ENCODE measurements at places on chromosomes 3 and 15.
A peak's percentile ranks its signal among the peaks of the same experiment; 100 is the strongest.

GRCh38 chr3:160010578-160010977 is 21.9 kb downstream of the IL12A start:
- no peak for DNase-seq

- DNase-seq, result no peak
Measured at GRCh38 chr15:77709135-77709886, 76.6 kb upstream of the LINGO1 start.

DNA sequence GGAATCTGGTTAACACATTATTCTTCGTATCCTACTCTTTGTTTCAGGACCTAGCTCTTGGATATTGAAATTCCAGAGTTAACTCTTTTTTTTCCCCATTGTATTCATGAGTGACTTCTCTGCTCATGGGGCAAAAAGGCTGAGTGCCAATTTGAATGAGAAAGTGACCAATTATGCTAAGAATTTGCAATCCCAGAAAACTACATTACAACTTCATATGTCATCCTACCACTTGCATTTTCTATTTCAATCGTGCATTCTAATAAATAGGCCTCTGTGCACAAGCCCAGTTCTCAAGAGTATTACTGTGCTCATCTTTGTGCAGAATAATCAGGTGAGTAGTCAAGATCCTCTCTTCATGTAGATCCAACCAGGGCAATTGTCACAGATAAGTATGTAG is 537.8 kb downstream of the OTOL1 start:
- peak; percentile 61 for DNase-seq

GRCh38 chr15:28967066-28967465 is 81.3 kb downstream of the APBA2 start:
- no peak for DNase-seq

DNA sequence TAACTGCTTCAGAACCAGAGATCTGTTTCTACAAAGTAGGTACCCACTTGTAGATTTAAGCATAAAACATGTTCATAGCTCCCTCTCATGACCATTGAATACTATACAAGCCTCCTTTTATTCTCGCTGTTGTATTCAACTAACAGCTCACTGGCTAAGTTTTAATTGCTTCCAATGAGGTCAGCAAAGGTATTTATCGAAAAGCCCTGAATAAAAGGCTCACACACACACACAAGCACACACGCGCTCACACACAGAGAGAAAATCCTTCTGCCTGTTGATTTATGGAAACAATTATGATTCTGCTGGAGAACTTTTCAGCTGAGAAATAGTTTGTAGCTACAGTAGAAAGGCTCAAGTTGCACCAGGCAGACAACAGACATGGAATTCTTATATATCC is at the start of gene FGF7:
Gene FGF7, plus strand, starts transcription at position 222 of the 400 bp plus-strand sequence. CDS start 1,056 bp downstream, outside the sequence.
- DNase-seq, result peak; percentile 88

DNA sequence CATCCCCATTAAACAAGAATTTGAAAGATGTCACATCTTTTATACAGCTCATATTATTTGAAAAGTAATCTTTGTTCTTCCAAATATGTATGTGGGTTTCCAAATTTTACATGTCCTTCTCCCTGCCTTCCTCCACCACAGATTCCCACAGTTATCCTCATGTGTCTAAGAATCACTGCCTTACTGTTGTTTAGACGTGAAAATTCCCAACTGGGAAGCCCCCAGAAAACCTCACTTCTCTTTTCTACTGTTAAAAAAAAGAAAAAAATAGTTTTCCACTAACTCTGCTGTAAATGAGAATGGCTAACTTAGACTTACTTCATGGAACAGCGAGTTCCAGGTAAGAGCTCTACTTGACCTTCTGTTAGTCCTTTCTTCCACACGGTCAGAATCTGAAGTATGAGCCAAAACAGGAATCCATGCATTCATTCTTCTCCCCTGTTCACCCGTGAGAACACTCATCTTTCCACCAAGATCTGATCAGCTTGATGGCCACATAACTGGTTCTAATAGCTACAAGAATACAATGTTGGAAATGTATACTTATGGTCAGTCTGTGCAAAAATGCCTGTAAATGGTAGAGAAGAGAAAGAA is 17.9 kb upstream of the CSTA start:
- no peak for DNase-seq

- DNase-seq, result peak; percentile 3
Measured at GRCh38 chr15:101773496-101774100, 29.7 kb upstream of the OR4F6 start.

- peak; percentile 81 for DNase-seq
Measured at GRCh38 chr15:96340598-96341512, 10.4 kb downstream of the NR2F2 start.

DNA sequence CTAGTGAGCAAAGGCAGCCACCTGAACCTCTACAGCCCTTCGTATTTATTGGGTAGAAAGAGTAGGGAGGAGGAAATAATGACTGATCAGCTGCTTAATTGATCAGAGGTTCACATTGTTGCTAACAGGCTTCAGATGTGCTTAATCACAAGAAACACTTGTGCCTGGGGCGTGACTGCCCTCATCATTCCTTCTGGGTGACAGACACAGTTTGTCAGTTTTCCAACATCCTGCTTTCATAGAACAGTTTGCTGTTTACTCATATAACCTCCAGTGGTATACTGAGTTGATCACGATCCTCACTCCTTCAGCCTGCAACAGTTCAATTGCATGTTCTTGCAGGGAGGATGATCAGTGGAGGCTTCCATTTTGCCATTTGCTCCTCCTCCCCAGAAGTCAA is 13.6 kb upstream of the CASR start:
- DNase-seq, result peak; percentile 7

DNA sequence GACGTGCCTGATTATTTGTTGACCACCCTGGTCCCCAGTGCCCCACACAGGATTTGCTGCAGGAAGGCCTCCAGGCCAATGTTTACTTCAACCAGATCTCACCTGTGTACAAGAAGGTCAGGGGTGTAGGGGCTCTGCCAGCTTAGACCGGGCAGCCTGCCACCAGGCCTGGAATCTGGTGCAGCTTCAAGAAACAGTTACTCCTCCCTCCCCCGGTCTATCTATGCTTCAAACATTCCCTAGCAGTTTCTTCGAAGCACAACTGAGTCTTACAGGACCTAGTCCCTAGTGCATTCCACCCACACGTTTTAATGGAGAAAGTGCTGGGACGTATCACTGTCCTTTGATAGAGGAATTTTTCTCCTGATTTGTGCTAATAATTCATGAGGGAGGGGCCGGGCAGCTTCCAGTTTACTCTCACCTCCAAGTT is 8.0 kb downstream of the SH3BP5 start:
- peak; percentile 67 for DNase-seq

DNA sequence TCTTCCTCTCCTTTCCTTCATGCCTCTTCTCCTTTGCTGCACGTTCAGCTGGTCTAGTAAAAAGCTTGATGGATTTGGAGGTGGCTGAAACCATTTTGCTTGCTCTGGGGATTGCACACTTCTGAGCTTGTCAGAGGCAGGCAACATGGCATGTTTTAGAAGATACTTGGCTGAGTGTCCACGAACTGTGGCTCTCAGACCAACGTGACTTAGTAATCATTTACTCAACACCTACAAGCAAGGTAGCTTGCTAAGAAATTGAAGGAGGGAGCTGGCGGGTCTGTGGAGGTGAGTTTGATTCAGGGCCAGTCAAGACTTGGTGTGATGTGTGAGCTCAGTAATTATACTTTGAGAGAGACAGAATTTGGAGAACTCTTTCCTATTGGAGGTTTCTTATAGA is 196.0 kb downstream of the LPP start:
- DNase-seq, result no peak

GRCh38 chr3:139835830-139836683 is 98.9 kb upstream of the CLSTN2 start:
- DNase-seq, result no peak

- peak; percentile 9 for DNase-seq
Measured at GRCh38 chr15:74319596-74320351, 47.7 kb downstream of the CYP11A1 start.

DNA sequence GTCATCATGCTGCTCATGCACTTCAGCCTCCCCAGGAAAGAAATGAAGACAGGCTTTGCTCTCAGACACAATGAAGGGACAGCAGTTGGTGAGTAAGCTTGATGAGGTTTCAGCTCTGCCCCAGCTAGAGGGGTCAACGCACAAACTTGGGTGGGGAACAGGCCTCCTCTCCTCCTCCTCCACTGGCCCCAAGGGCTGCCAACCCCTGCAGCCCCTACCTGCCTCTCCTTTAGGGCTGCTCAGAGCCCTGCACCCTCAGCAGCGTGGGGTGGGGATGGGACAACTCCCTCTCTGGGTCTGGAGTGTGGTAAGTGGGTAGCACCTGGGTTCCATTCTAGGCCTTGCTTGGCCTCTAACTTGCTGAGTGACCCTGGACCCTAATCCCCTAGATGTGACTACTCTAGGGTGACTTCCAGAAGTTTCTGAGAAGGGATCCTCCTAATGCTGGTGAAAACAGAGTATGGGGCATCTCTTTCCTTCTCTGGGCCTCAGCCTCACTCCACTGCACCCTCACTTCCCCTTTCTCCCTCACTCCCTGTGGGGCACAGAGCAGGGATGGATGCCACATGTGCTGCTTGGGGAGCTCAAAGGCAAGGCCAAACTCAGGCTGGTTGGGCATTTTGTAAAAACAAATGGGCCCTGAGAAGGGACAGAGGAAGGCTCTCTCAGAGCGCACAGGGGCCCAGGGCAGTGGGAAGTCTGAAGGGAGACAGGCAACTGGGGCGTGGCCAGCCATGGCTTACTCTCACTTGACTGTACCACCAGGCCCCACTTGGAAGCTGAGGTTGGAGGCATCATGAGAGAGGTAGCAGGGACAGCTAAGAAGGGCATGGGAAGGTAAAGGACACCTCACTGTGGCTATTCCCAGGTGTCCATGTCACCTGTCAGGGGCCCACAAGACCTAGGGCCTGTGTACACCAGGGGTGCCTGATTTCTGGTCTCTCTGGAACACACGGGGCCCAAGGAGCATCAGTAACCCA is 64.0 kb downstream of the SYNM start:
- no peak for DNase-seq

DNA sequence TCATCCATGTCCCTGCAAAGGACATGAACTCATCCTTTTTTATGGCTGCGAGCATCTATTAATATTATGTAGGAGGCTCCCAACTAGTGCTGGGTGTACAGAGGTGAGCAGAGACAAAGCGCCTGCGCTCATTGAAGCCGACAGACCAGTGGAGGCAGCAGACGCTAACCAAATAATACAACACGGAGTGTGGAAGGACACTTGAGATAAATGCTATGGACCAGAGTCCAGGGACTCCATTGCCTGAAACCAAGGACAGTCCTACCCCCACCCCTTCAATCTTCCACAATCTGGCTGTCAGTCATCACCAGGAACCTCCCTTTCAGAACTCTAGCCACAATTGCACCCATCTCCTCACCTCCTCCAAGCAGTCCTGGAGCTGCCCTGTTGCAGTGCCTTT is 41.5 kb downstream of the KLHL6 start:
- no peak for DNase-seq

GRCh38 chr15:36643551-36643950 is 64.1 kb downstream of the CDIN1 start:
- DNase-seq, result no peak

DNA sequence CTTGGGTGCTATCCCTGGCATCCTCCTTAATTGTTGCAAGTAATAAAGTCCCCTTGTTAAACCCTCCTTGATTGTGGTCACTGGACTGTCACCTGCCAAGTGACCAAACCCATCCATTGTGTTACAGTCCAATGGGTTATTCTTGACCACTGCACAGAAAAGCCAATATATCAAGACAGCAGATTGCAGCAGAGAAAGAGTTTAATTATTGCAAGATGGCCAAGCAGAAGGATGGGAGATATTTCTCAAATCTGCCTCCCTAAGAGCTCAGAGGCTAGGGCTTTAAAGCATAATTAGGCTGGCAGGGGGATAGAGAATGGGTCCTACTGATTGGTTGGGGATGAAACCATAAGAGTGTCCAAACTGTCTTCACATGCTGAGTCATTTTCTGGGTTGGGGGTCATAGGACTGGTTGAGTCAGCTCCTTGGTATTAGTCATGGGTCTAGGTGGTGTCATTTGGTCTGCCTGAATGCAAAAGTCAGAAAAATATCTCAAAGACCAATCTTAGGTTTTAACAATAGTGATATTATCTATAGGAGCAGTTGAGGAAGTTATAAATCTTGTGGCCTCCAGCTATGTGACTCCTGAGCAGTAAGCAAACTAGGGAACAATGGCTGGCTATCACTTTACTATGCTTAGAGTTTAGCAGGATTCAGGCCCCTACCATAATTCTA is 19.1 kb upstream of the XYLB start:
- DNase-seq, result peak; percentile 73

DNA sequence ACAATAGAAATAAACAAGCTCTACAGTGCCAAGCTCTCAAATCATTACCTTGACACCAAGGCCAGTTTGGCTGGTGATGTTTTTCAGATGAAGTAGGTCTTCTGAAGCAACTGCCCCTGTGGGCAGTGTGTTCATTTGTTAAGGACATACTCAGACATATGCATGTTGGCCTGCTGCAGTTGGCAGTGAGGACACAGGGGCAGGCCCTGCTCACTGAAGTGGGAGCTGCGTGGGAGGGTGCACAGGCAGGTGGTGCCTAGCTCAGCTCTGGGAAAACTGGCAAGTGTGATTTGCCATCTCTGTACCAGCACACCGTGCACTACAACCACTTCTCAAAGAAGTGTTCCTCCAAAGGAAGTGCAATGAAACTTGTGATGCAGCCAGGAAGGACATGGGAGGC is 28.5 kb upstream of the SNRK start:
- DNase-seq, result no peak

GRCh38 chr3:61297821-61298220 is 46.6 kb upstream of the FHIT start:
- no peak for DNase-seq

- DNase-seq, result peak; percentile 22
Measured at GRCh38 chr3:56975567-56975966, 84.9 kb upstream of the SPATA12 start.

DNA sequence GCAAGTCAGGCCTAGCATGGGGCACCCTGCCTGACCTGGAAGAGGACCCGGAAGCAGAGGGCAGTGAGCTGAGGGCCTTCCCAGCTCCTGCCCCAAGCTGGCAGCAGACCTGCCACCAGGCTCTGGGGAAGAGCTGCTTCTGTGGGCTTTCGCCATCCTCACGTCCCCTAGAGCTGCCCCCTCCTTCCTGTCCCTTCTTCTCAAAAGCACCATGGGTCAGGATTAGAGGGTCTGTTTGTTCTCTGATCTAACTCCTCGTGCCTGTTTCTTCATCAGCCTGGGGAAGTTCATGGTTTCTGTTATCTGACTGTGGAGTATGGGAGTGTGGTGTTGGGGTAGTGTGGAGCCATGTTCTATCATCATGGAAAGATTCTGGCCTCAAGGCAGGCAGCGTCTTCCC is 58.4 kb upstream of the POLG start:
- no peak for DNase-seq

DNA sequence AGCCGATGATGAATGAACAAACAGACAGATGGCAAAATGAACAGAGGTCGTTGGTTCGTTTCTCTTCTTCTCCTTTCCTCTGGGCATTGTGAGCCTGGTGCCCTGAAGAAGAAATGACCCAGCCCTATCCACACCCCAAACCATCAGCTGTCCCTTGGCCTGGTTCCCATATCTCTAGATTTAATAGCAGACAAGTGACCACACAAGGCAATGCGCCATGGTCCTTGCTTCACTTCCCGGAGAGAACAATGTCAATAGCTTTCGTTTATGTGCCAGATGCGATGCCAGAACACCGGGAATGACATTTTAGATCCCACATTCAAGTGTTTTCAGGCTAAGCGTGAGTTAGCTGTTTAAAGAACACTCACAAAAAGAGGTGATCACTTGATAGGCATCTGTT is 17.7 kb downstream of the POC1A start:
- no peak for DNase-seq

- DNase-seq, result no peak
Measured at GRCh38 chr3:23645533-23646183, 160.1 kb upstream of the UBE2E1 start.

- no peak for DNase-seq
Measured at GRCh38 chr3:15449489-15450224, 22.3 kb downstream of the EAF1 start.

- no peak for DNase-seq
Measured at GRCh38 chr3:16472593-16472992, 40.9 kb downstream of the RFTN1 start.
